CD8-positive, alpha-beta memory T cell (primary cell): ENCODE measurements at places on chromosomes 3 and 15. TPM values are rescaled to one million over a fixed set of nuclear protein-coding genes. Genes with fewer than 3 reads are reported as not detected.

TTC23 gene
- 2.7 TPM for total RNA-seq

GPR171 gene
- total RNA-seq, result 188 TPM

ATP13A4 gene
- total RNA-seq, result 1.3 TPM

GREM1 gene
- not detected for total RNA-seq

ACP3 gene
- total RNA-seq, result not detected

COL6A6 gene
- total RNA-seq, result not detected

FEM1B gene
- 39.6 TPM for total RNA-seq

AADAC gene
- not detected for total RNA-seq

CP gene
- total RNA-seq, result not detected

HIGD1A gene
- 93.2 TPM for total RNA-seq

NR2E3 gene
- total RNA-seq, result not detected

CISH gene
- total RNA-seq, result 216 TPM

LEKR1 gene
- total RNA-seq, result 0.55 TPM

MCTP2 gene
- total RNA-seq, result 16.5 TPM

PYGO1 gene
- 0.07 TPM for total RNA-seq

GOLGA6L10 gene
- total RNA-seq, result 1.7 TPM

C3orf85 gene
- not detected for total RNA-seq

UNC13C gene
- not detected for total RNA-seq

FILIP1L gene
- 0.20 TPM for total RNA-seq

ARNT2 gene
- total RNA-seq, result 0.13 TPM

MCF2L2 gene
- total RNA-seq, result 2.8 TPM
